Chondrocyte (in vitro differentiated cells): ENCODE measurements at places on chromosomes 7 and 10. TPM values are rescaled to one million over a fixed set of nuclear protein-coding genes. Genes with fewer than 3 reads are reported as not detected.

CPXM2 gene
- not detected in 3 replicates for total RNA-seq

SYNPO2L gene
- total RNA-seq: 0.13 to 0.45 TPM in 2 of 3 replicates, not detected in the other

DRGX gene
- not detected in 3 replicates for total RNA-seq

POP7 gene
- total RNA-seq: 24.2 to 31.8 TPM (median 25.5 TPM) in 3 replicates

- DNase-seq: no peak
Measured at GRCh38 chr10:72375585-72375984, 20.9 kb upstream of the DNAJB12 start.

DNA sequence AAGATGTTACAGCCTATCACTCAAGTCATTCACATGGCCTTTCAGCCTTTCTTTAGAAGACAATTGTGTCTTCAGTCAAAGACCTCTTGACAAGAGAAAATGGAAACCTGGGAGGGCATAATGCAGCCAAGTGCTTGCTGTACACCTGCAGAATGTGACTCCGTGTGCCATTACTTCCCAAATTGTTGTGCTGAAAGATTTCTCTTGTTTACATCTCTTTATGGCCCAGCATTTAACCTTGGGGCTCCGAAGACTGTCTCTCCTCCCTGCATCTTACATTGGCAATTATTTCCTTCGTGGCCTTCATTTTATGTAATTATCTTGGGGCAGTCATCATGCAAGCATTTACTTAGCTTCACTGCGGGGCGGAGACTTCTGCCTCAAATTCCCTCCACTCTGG lies 287.0 kb downstream of the TCF7L2 start:
- DNase-seq: no peak

- DNase-seq: no peak
Measured at GRCh38 chr10:72309290-72310240, 35.8 kb downstream of the DDIT4 start.

DNA sequence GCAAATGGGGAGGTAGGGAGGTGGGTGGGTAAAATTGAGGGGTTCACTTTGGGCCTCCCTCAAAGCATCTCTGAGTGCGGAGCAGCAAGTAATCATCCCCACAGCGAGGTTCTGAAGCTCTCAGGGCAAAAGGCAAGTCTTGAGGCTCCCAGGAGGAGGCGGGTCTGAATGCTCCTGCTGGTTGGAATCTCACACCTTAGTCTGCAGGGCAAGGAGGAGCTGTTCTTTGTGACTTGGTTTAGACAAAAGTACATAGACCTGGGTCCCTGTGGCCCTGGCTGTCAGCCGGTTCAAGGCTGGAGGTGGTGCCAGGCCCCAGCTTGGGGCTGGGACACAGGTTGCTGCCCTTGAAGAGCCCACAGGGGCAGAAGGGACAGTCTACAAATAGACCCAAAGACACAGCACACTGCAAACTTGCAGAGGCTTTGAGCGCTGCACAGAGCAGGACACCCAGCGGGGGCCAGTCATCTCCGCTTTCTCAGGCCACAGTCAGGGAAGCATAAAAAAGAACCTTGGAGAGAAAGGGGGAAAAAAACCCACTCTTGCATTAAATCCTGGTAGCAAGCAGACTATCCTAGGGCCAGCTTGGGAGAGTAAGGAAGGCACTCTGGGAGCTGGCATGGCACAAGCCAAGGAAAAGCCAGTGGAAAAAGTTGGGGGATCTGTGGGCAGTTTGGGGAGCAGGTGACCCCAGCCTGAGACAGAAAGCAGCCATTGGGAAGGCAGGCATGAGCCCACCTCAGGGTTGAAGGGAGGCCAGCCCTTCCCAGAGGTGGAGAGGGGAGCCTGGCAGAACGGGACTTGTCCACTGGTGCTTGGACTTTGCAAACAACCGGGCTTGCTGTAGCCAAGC lies 926 bp upstream of the C10orf71 start:
- DNase-seq: no peak

- no peak for DNase-seq
Measured at GRCh38 chr7:19557726-19558465, 150.9 kb downstream of the POLR1F start.

- DNase-seq: no peak
Measured at GRCh38 chr7:1619152-1620079, 49.6 kb upstream of the PSMG3 start.

- no peak for DNase-seq
Measured at GRCh38 chr7:24779283-24779655, 22.0 kb upstream of the GSDME start.

- no peak for DNase-seq
Measured at GRCh38 chr10:100128951-100129350, 47.3 kb upstream of the CPN1 start.

GRCh38 chr10:23461557-23461956 lies 22.7 kb downstream of the OTUD1 start:
- no peak for DNase-seq
